Tibial nerve (tissue), 4 donors: ENCODE measurements at places on chromosomes 2 and 18.

DNA sequence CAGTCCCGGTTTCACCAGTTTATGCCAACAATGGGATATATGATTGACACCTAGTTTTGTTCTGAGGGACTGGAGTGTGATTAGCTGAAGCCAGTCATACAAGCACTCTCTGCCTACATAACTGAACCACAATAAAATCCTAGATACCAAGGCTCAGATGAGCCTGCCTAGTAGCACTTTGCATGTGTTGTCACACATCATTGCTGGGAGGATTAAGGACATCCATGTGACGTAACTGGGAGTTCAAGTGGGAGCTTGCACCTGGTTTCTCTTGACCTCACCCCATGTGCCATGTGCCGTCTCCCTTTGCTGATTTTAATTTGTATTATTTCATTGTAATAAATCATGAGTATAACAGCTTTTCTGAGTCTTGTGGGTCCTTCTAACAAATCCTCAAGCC is 90.3 kb downstream of the TMEM163 start:
- DNase-seq: no peak

DNA sequence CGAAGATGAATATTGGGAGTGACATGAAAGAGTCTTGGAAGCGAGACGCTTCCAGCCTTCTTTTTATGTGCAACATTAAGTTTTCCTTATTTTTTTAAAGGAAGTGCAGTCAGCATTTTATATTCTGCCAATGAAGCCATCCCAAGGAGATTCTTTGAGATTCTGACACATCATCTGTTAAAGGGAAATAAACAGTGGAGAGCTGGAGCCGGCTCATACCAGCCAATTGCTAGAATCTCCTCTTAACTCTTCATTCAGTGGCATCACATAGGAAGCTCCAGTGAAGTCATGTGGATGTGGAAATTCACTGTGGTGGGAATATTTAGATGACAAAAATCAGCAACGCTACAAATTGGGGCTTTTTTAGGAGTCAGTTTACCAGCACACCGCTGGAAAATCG is 23.7 kb upstream of the GPR39 start:
- no peak for DNase-seq

- peak; percentile 83 for DNase-seq
Observed at GRCh38 chr2:170525566-170525900, 189.6 kb upstream of the SP5 start.

DNA sequence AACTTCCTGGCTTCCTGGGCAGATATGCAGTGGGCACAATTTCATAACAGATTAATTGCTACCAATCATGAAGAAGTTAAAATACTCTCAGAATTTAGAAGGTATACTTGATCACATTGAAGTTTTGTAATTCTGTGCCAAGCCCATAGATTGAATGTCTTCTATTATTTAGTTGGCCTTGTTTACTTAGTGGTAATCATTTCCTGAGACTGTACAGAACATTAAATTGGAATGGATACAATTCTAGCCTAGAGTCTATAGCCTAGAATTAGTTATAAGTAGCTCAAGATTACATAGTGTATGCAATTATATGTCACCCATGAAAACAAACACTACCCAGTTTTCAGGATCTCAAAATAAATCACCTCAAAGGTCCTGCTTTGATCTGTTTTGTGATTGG is 615.8 kb downstream of the XIRP2 start:
- no peak for DNase-seq

DNA sequence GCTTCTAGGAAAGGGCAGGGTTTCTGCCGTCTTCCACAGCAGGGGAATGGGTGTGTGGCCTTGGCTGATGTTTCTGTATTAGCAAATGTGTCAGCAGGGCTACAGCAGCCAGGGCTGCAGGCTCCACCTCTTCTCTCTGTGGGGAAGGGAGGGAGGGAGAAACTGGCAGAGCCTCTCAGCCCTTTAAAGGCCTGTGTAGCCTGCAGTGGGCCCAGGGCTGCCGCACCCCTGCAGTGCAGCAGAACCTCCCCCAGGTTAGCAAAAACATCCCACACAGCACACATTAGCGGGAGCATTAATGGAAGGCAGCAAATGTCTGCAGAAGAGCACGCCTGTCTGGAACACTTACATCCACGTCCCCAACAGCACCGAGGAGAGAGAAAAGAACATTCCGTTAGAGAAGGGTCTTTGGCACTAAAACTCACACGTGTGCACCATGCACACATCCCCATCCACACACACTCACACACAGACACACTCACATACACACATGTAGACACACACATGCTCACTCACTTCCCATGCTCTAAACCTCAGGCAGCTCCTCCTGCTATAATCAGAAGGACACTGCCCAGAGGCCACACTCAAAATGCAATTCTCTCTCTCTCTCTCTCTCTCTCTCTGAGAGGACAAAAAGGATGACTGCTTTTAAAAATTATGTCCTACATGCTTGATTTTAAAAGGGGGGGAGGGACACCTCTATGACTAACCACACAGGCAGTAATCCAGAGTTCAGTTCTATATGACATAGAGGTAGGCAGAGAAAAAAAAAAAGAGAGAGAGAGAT is 24.1 kb downstream of the MRPL35 start:
- no peak for DNase-seq

DNA sequence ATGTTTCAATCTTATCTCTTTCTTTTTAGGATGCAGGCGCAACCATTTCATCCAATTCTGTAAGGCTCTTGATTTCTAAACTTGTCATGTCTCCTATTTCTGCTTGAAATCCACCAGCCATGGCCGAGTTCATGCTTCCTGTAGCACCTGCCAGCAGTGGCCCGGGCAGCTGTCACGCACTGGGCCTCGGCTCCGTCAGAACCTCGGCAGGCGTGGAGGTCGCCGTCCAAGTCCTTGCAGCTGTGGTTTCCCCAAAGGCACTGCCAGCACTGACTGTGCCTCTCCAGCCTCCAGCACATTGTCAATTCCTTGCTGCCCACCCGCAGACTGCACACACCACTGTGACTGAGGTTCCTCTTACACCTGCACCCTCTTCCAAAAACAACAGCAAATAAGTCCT is 188.7 kb upstream of the SALL3 start:
- no peak for DNase-seq

DNA sequence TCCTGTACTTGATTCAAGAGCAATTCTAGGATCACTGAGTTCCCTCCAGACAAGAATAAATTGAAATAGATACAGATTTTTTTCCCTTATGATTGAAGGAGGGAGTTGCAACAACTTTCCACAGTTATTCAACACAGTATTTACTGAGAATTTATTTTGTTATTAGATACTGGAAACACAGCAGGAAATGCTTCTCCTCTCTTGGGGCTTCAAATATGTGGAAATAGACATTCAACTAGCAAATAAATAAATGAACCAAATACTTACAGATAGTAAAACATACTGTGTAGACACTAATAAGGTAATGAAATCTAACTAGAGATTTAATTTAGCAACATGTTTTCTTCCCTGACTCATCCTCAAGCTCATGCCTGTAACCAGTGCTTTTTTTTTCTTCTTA is 169.2 kb downstream of the LNPK start:
- DNase-seq: no peak

DNA sequence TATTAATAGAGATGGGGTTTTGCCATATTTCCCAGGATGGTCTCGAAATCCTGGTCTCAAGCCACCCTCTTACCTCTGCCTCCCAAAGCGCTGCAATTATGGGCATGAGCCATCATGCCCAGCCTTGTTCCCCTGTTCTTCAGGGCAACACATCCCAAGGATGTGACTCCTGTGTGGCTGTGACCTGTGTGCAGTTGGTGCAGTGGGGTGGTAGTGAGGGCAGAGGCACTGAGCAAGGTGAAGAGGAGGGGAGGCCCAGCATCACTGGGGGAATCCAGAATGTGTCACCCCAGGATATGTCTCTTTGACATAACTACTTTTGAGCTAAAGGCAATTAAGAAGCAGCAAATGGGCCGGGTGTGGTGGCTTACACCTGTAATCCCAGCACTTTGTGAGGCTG is 23.4 kb downstream of the CENPA start:
- DNase-seq: no peak

GRCh38 chr2:240211598-240212424 is 71.4 kb upstream of the OTOS start:
- DNase-seq: no peak

- no peak for DNase-seq
Observed at GRCh38 chr18:58522132-58522531, 106.8 kb downstream of the ALPK2 start.

DNA sequence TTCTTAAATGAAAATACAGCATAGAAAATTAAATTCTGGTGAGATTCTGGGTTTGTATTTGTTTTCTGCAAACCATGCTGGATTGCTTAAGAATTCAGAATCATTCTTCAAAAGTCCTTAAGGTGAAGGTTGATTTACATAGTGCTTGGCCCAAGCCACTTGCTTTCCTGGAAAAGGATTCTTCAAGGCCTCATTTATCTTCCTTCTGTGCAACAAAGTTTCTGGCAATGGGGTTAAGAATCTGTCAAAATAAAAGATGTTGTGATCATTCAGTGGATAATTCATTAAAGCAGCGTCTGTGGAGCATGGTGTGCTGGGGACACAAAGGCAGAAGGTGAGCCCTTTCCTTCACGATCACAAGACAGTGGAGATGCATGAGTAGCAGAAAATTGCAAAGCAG is 351.9 kb downstream of the GALR1 start:
- DNase-seq: no peak

- no peak for DNase-seq
Observed at GRCh38 chr2:191653667-191654391, 24.1 kb upstream of the NABP1 start.

DNA sequence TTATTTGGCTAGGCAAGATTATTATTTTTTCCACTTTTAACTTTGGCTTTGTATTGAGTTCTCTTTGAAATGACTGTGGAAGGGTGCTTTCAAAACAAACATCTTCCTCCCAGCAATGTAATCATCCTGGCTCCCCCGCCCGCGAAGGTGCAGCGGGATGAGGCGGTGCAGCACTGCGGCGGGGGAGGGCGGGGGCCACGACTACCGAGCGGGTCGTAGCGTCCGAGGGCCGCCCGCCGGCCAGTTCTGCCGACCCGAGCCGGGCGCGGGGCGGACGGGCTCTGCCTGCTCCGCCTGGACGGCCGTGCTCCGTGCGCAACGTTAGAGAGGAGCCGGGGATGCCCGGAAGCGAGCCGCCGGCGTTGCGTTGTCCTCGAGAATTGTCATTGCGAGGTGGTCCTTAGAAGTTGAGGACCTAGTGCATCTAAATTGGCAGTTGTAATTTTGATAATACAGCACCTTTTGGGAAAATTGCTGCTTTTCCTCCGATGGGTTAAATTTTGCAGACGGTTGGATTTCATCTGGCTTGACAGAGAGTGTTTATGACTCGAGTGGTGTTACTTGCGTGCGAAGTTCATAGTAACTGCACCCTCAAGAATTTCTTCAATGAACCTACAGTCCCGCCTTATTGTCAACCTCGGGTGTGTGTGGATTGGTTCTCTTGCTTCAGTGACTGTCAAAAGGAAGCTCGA is 1.1 kb downstream of the EPC2 start:
- no peak for DNase-seq

- peak; percentile 11 for DNase-seq
Observed at GRCh38 chr2:63590626-63591408, 2.1 kb downstream of the MDH1 start.

GRCh38 chr18:60099709-60100108 is 199.9 kb downstream of the PMAIP1 start:
- DNase-seq: no peak

DNA sequence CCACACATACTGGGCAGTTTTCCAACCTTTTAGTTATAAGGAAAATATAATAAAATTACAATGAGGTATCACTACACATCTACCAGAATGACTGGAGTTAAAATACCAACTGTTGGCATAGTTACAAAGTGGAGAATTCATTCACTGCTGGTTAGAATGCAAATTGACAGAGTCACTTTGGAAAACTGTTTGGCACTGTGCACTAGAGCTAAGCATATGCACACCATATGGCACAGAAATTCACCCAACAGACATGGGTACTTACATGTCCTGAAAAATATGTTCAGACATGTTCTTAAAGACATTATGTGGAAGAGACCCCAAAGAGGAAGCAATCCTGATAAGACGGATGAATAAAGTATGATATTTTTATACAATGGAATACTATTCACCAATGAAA is 686.1 kb upstream of the RAB6C start:
- no peak for DNase-seq

- no peak for DNase-seq
Observed at GRCh38 chr18:77547757-77548156, 298.1 kb downstream of the GALR1 start.

DNA sequence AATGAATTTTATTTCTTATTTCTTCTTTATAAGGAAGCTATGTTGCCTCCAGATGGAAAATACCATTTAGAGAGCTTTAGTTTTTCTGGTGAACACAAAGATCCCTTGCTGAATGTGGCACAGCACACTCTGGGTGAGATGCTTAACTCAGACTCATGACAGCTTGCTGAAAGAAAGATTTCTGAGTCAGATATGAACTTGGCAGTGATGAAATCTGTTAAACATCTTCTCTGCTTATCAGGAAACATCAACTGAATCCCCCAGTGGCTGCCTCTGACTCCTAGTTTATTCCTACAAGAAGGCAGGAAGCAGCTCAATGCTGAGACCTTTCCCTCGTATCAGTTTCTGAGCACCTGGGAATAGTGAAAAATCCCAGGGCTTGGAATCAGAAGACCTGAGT is 162.8 kb downstream of the OSR1 start:
- no peak for DNase-seq

- peak; percentile 57 for DNase-seq
Observed at GRCh38 chr2:174012347-174013314, 47.5 kb upstream of the SP3 start.

GRCh38 chr2:164260506-164260905 is 360.8 kb downstream of the GRB14 start:
- no peak for DNase-seq

- DNase-seq: no peak
Observed at GRCh38 chr2:124658373-124658772, 633.3 kb downstream of the CNTNAP5 start.

- no peak for DNase-seq
Observed at GRCh38 chr2:144183727-144184126, 336.2 kb downstream of the ZEB2 start.

DNA sequence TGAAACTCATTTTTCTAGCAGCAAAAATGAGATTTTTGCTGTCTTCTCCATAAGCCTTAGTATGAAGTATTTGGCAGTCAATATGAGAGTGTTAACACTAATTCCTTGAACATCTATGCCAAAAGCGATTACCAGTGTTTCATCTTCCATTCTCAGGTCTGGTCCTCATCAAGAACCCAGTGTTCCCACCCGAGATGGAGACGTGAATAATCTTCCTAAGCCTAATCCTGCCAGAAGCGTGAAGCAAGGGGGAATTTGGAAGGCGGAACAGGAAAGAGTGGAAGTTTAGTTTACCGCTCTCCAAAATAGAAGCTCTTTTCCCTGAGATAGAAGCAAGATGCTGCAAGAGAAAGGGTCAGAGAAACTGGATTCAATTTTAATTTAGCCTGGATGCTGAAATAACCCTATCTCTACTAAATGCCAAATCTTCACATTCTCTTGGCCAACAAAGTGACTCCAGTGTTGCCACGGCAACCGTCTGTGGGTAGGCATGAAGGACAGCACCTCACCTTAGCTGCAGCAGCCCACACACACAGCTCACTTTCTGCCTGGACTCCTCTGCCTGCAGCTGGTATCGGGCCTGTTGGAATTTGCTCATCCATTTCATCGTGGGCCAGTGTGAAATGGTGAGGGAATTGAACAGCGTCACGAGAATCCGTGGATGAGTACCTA is 711.1 kb downstream of the CBLN2 start:
- DNase-seq: no peak

- peak; percentile 55 for DNase-seq
Observed at GRCh38 chr18:35024965-35025364, 16.2 kb upstream of the MAPRE2 start.
